ENCODE measurements at places on chromosomes 13 and 19. TPM values are rescaled to one million over a fixed set of nuclear protein-coding genes. Genes with fewer than 3 reads are reported as not detected.

LINGO3 gene
- total RNA-seq = not detected

SIGLEC9 gene
- not detected for total RNA-seq

CELF5 gene
- total RNA-seq = 1.7 TPM

PLVAP gene
- total RNA-seq = not detected

GNA15 gene
- total RNA-seq = 3.7 TPM

KIRREL2 gene
- 5.2 TPM for total RNA-seq

ZNF30 gene
- total RNA-seq = 2.8 TPM

THSD8 gene
- not detected for total RNA-seq

TUBA3C gene
- total RNA-seq = not detected

LILRB4 gene
- not detected for total RNA-seq

LRFN3 gene
- 15.8 TPM for total RNA-seq

CEACAM7 gene
- not detected for total RNA-seq

ZNF490 gene
- total RNA-seq = 3.9 TPM

PSG5 gene
- total RNA-seq = 73.3 TPM

Data from G401 (cell line).